ENCODE measurements at places on chromosomes 12 and 14.

GRCh38 chr12:49041881-49042484, 18.6 kb downstream of the KMT2D start:
- no peak for DNase-seq

DNA sequence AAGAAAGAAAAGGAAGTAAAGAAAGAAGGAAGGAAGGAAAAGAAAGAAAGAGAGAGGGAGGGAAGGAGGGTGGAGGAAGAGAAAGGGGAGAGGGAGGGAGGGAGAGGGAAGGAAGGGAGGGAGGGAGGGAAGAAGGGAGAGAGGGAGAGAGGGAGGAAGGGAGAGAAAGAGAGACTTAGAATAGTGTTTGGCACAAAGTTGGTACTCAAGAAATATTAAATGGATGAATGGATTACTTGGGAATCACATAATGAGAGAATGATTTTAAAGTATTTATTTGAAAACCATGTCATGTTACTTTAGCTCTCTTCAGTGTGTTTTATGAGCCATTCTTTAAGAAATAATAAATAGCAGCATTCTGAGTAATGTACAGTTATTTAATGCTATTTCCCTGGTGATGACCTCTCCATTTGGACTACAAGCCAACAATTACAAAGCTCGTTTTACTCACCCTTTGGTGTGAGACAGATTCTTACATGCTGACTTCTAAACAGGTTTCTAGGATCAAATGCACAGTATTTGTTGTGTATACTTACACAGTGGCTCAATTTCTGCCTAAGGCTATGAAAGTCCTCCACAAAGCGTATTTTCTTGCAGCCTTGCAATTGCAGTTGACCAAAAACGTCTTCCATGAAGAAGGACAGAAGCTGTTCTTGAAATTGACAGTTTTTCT, 861 bp downstream of the IL26 start:
- DNase-seq = peak; percentile 57

GRCh38 chr14:71206766-71207371, 299.6 kb downstream of the PCNX1 start:
- DNase-seq = no peak

GRCh38 chr14:67571991-67572323, 28.1 kb downstream of the PIGH start:
- DNase-seq = no peak

GRCh38 chr12:1115484-1116231, 124.6 kb downstream of the ERC1 start:
- no peak for DNase-seq

- DNase-seq = no peak
Measured at GRCh38 chr12:24553259-24553658, 395.6 kb downstream of the BCAT1 start.

DNA sequence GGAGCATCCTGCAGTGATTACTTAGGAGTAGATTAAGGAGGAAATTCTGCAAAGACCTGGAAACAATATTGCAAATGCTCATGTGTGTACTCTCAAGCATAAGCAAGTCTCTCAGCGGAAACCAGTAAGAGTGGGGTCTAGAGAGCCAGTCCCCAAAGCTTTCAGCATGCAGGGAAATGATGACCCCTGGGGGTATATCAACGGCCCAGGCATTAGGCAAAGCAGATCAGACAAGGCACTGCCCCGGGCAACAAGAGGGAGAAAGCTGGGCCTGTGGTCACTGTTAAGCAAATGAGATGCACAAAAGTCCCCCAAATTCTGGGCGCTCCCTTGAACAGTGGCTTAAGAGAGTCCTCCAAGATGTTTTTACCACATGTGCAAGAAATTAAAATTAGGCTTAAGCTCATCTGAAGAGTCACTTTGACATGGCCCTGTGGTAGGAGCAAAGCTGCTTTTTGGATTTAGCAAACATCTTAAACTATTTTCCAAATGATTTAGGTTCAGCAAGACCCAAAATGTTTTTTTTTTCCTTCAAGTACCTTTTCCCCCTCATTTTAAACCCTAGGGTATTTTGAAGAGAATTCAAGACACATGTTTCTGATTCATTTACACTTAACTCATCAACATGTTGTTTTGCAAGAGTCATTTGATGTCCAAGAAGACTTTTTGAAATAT, 457.1 kb upstream of the TBX3 start:
- DNase-seq = no peak

GRCh38 chr12:125228519-125229260, 163.5 kb downstream of the AACS start:
- no peak for DNase-seq

DNA sequence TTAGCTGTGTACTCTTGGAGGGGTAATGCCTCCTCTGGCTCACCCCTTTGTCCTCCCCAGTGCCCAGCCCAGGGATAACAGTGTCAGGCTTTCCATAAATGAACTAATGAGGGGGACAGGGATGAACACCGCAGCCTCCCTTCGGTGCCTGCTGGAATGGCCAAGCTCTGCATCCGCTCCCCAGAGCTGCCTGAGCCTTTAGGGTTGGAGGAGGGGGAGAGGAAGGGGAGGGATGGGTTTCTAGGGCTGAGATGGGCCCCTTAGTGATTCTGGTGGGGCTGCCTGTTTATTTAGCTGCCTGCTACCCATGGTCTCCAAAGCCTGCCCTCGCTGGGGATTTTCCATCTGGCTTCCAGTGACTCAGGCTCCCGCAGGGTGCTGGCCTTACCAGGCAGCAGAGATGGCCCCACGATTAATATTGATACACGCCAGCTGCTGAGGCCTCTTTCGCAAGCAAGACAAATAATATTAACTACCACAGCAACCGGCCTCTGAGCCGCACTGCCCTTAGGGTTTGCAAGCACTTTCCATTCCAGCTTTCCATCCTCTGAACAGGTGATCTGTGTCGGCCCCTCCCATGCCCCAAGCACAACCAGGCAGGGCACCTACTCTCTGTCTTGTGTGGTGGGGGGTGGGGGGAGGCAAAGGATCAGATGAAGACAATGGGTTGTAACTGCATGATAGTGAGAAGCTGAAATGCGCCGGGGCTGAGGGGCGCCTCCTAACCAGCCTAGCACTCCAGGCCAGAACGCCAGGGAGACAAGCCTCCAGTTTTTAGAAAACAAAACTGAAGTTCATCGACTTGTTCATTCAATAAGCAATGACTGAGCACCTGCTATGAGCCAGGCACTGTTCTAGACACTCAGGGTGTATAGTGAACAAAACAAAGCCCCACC, 56.7 kb downstream of the C14orf132 start:
- peak; percentile 91 for DNase-seq

- no peak for DNase-seq
Measured at GRCh38 chr12:9363145-9363544, 154.9 kb upstream of the PZP start.

GRCh38 chr12:30719060-30719459, 23.4 kb upstream of the IPO8 start:
- DNase-seq = peak; percentile 65

GRCh38 chr12:108394196-108394595, 55.1 kb upstream of the CMKLR1 start:
- DNase-seq = no peak

DNA sequence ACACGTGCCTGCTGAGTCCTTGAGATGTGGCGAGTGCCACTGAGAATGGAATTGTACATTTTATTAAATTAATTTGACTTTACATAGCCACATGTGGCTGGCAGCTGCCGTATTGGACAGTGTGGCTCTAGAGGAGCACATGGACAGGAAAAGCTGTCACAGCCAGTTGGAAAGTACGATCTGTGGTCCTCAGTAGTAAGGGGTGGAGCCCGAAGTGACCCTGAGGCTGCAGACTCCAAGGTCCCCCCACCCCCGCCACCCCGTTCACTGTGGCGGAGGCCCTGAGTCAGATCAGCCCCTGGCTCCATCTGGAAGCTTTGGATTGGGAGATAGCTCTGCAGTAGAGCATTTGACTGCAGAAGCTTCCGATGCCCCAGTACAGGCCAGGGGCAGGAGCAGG, 25.8 kb upstream of the BEGAIN start:
- DNase-seq = no peak

DNA sequence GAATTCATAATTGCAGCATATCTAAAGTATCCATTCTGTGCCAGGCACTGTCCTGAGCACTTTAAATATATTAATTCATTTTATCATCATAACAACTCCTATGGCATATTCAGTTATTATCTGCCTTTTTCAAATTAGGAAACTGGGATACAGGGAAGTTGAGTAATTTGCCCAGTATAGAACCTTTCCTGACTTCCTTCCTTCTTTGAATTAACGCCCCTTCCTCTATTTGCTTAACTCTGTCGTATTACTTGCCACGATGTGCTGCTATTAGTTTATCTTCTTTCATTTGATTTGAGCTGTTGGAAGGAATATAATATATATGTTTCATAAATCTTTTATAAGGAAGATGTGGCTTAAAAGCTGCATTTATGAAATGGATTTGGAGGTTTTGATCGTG, 25.4 kb upstream of the FAM177A1 start:
- no peak for DNase-seq

GRCh38 chr12:32043928-32044549, 62.6 kb upstream of the BICD1 start:
- DNase-seq = no peak

DNA sequence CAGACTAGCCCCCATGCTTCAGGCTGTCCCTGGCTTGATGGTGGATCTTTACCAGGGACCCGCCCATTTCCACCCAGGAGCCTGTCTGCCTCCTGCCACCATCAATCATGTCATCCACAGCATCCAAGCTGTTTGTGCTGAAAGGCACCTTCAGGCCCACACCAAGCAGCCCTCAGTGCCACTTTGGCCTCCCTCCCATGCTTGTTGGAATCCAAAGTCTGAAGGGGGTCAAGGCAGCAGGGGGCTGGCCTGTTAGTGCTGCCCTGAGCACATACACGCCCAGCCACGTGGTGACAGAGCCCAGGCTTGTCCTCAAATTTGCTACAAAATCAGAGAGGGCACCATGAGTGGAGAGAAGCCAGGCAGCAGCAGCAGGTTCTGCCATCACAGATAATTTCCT, 1146.8 kb downstream of the FSCB start:
- DNase-seq = no peak

DNA sequence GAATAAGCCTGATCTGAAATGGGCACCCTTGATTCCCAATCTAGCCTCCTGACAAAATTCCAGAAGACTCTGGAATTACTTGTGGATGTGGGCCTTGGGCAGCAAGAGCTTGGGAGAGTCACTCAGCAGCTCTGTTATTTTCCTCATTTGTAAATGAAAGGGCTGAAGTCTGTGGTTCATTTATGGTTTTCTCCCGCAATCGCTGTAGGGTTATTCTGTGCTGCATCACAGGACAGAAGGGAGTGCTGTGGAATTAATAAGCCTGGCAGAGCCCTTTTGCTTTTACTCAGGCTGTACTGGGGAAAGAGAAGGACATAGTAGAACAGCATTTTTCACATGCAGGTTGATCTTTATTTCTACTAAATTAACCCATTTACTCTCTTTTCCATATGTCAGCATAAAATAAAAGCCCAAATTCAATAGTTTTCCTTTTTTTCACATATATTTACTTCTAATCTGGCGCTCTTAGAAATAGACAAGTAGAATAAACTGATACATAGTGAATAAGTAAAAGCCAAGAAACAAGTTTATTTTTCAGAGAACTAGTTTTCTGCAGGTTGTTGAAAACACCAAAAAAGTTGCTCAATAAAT, 49.2 kb downstream of the DUSP16 start:
- no peak for DNase-seq

- DNase-seq = no peak
Measured at GRCh38 chr12:102167821-102168604, 29.6 kb downstream of the PMCH start.

- DNase-seq = no peak
Measured at GRCh38 chr14:22613106-22613695, 15.1 kb downstream of the ABHD4 start.

DNA sequence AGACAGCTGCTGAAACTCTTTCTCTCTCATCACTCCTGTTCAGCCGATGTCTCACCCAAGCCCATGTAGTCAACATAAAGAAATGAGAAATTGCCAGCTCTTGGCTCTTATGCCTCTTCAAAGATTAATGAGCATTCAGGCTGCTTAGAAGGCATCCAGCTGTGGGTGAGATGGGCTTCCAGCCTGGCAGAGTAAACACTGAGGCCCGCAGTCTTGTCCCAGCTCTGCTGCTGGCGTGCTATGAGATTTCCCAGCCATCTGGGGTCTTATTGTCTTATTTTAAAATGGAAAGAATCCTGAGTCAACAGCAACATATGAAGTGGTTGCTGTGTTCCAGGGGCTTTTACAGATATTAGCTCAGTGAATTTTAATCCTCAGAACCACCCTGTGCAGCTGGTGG, 12.6 kb downstream of the RXYLT1 start:
- no peak for DNase-seq

GRCh38 chr12:15605881-15606590, 183.2 kb downstream of the EPS8 start:
- no peak for DNase-seq

GRCh38 chr12:79083181-79083580, 218.6 kb downstream of the SYT1 start:
- DNase-seq = no peak

DNA sequence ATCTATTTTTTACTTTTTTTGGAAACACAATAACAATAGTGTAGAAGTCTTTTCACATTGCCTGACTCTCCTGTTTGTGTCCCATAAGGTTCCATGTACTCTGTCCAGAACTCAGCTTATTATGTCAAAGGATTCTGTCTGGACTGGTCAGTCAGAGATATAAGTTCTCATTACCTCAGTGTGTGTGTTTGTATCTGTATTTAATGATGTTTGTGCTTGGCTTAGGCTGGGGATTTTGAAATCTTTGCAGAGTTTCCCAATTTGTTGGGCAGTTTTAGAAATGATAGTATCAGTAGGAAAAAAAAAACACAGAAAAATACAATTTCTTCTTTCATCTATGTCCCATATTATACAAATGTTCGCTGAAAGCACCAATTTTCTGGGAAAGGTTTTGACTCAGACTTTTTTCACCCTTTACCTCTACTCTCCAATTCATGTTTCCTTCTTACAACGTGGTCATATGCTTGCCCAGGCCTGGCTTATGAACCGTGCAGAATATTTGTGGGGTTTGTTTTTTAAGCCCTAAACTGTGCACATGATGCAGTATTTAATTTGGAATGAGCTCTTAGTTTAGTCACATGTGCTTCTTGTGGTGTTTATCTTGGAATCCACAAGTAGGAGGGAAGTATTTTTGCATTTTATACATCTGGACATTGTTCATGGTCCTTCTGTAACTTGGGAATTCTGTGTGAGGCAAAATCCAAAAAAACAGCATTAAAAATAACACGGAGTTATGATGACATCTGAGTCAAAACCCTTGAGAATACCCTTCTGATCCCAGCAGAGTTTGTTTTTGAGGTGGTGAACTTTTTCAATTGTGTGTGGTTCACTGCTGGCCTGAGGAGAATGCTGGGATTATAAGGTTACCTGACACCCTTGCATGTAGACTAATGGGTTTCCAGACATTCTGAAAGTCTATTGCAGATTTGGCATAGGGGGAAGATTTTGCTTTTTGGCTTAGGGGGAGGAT, 121.2 kb downstream of the RAD51B start:
- peak; percentile 94 for DNase-seq

All from smooth muscle cell of the brain vasculature (primary cell).